Cerebellar nuclear complex (tissue), 1 donor: ENCODE measurements at places on chromosomes 6 and 20.

DNA sequence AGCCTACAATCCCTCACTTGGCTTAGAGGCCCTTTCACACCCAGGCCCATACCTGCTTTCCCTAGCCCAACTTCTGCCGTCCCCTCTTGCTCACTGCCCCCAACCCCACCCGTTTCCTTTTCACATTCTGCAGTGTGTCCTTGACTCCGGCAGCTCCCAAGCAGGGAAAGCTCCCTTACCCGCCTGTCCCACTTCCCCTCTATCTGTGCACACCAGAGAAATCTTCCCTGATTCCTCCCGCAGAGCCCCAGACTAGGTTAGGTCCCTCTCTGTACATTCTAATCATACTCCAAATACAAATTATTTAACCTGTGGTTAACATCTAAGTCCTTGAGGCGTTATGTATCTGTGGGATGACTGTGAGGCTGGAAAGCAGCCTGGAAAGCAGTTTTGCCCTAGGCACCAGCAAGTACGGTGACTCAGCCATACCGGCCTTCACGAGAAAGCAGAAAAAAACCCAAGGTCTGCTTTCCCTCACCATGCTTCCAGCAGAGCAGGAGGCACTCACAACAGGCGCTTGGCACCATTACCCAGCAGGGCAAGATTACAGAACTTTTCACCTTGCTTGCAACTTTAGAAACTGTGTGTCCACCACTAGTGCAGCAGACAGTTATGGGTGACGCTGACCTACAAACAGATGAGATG, 22.3 kb downstream of the ELOVL5 start:
- no peak for DNase-seq

DNA sequence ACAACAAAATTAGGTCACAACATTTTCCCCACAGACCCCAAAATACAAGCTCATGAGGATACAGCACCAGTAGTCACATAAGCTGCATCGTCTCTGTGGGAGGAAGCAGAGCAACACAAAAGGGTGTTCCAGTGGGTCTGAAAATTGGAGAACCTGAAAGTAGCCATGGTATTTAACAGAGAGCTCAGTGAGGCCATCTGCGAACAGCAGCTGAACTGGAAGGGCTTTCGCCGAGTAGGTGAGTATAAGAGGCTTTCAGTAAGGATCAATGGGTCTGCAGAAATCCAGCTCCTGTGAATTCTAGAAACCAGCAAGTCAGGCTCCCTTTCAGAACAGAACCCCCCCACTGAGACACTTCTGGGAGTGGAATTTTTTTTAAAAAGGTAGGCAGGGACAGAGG, 120.0 kb upstream of the RREB1 start:
- DNase-seq = no peak

DNA sequence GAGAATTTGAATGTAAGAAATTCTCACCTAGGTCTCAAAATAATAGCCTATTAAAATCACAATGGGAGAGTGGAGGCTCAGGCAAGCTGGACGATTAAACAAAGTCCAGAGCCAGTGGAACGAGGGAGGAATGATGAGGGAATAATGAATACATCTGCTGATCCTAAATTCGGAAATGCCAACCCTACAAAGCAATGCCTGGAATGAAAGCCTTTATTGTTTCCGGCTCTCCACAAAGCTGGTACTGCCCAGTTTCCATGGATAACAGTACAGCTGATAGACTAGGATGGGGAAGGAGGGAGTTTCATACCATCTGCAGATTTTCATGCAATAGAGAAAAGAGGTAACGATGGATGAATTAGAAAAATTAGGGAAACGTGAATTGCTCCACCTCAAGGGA, 356.1 kb downstream of the CBLN4 start:
- DNase-seq = no peak

DNA sequence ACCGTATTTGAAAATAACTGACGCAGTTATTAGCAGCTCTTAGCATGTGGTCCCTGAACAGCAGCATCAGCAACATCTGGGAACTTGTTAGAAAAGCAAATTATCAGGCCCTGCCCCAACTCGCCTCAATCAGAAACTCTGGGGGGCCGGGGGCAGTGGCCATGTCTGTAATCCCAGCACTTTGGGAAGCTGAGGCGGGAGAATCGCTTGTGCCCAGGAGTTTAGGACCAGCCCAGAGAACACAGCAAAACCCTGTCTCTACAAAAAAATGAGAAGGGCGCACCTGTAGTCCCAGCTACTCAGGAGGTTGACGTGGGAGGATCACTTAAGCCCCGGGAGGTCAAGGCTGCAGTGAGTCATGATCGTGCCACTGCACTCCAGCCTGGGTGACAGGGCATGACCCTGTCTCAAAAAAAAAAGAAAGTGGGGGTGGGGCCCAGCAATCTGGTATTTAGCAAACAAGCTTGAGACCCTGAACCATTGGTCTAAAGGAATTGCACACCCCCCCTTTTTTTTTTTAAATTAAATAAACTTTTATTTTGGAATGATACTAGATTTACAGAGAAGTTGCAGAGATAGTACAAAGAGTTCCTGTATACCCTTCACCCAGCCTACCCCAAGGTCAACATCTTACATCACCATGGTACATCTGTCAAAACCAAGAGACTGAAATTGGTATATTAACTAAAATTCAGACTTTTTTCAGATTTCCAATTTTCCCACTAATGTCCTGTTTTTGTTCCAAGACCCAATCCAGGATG, 6.7 kb downstream of the SRXN1 start:
- DNase-seq = no peak

DNA sequence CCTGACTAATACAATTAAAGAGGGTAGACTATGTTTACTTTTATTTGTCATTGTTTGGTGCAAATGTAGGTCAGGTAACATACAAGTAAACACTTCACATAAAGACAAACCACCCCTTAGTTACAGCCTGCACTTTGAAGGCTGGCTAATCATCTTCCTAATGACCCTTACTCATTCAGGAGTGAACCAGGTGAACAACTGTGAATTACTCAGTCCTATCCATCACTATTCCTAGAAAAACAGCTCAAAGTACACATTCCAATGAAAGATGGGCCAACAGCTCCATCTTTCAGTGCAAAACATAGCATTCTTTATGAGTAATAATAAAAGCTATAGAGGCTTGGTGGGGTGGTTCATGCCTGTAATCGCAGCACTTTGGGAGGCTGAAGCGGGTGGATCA, 78.2 kb downstream of the FRK start:
- no peak for DNase-seq
